ENCODE measurements at places on chromosomes 12 and 14.

DNA sequence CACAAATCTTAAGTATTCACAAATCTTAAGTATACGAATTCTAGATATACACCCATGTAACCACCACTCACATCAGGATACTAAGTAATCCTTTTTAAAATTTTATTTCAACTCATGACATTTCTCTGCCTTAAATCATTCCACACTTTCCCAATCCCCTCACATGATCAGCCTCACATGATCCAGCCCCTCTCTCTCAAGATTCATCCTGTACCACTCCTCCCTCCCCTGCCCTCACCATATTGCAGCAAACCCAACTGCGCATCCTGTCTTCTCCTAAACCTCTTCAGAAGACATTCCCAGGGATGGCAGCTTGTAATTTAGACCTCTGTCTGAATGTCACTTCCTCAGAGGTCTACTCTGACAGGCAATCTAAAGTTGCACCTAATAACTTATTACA lies 1.7 kb upstream of the EIF4B start:
- DNase-seq: no peak

- no peak for DNase-seq
Observed at GRCh38 chr12:106190581-106190980, 51.8 kb upstream of the NUAK1 start.

DNA sequence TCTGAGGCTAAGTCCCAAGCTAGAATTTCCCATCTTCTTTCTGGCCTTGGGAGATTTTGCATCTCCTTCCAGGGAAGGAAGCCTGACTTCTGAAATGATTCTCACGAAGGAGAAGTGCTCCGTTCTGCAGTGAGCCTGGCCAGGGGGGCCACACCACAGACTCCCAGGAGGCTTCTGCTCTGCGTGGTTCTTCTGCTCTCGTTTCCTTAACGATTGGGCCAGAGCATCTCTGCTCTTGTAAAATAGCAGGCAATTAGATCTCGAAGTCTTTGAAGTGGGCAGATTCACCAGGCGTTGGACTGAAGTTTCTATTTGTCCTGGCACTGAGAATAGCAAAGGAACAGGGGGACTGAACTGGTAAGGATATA lies 6.7 kb upstream of the BATF start:
- no peak for DNase-seq

- DNase-seq: no peak
Observed at GRCh38 chr12:34591966-34592365, 569.7 kb downstream of the ALG10 start.

DNA sequence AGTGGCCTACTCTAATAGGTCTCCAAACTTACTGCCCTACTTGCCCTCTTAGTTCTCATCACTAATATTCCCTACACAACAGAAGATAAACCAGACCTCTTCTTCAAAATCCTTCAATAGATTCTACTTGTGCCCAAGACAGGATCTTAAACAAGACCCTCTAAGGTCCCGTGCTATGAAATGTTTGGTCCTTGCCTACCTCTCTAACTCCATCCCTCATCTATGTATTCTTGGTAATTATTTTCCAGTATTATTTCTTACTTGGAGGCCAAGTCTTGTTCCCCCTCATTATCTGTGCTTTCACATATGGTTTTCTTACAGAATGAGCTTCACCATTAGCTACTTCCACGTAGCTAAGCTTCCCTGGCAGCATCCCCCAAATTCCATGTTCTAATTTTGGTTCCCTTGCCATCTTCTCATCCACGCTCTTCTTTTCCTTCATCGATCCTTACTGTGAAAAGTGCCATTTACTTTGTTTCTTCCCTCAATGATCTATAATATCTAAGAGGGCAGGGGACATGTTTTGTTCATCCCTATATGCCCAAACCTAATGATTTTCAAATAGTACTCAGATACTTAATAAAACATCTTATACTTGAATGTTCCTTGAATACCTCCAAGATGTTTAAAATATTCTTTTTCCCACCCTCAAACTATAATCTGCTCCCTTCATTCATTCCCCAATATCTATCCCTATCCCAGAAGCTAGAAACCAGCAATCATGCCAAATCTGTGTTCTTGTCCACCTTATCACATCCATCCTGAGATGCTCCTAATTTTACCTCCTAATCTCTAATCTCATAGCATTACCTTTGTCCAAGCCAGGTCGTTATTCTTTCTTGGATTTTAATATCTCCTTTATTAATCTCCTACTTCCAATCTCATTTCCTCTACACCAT lies 10.1 kb downstream of the HNRNPC start:
- no peak for DNase-seq

DNA sequence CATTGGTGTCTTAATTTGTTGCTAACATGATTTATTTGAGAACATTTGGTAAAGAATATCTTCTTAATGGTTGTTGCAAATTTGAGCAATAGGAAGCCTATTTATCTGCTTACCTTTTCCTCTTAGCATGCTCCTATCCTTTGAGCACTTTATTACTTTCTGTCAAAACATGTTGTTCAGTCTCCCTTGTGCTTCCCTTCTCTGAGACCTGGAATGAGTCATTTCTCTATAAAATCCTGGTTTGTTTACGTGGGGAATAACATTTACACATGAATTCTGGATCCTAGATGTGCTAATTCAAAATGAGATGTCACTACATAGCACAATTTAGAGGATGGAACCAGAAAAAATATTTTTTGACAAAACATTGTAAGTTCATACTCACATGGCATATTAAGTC lies 844.0 kb upstream of the LRFN5 start:
- no peak for DNase-seq

GRCh38 chr14:29554335-29554734 lies 373.3 kb downstream of the PRKD1 start:
- DNase-seq: no peak

GRCh38 chr12:113480336-113480971 lies 8.8 kb upstream of the LHX5 start:
- DNase-seq: no peak

DNA sequence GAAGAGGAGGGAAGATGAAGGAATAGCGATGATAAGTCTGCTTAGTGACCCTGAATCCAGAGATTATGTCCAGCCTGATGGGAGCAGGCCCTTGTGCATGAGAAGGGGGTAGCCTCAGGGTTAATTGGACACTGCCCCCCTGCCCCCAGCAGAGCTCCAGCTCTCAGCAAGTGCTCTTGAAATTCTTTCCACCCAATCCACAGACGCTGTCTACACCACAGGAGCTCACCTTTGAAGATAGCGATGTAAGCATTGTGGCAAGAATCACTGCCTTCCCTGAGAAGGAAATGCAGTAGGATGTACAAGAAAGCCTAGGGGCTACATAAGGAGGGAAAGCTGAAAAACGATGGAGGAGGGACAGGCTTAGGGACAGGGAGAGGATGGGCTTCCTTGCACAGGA lies 39.4 kb downstream of the CRACR2A start:
- no peak for DNase-seq

- DNase-seq: no peak
Observed at GRCh38 chr12:72037006-72037795, 98.6 kb downstream of the TPH2 start.

GRCh38 chr12:113341535-113341934 lies 6.6 kb upstream of the SLC8B1 start:
- DNase-seq: no peak

- no peak for DNase-seq
Observed at GRCh38 chr12:54166567-54167499, 22.0 kb downstream of the SMUG1 start.

DNA sequence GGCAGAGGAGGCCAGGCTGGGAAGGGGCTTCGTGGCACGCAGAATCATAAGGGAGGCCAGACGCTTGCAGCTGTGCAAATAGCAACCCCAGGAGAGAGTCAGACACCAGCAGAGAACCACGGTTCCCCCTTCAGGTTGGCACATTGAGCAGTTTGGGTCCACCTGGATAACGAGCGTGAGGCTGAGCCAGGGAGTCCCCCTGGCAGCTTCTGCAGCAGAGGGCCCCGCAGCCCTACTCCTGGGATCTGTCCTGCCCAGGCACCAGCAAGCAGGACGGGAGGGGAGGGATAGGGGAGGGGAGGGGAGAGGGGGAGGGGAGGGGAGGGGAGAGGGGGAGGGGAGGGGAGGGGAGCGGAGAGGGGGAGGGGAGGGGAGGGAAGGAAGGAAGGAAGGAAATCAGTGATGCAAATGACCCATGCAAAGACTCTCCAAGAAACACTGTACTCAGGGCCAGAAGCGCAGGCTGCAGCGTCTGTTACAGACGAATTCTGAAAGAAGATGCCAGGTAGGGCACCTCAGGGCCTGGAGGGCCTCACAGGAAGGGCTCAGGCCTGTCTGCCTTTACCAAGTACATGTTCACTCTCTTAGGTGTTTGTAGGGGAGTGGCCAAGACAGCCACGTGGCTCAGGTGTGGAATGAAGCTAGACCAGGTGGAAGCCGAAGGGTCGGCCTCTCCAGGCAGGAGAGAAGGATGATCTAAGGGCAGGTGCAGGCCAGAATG lies 32.3 kb upstream of the MMP17 start:
- no peak for DNase-seq

DNA sequence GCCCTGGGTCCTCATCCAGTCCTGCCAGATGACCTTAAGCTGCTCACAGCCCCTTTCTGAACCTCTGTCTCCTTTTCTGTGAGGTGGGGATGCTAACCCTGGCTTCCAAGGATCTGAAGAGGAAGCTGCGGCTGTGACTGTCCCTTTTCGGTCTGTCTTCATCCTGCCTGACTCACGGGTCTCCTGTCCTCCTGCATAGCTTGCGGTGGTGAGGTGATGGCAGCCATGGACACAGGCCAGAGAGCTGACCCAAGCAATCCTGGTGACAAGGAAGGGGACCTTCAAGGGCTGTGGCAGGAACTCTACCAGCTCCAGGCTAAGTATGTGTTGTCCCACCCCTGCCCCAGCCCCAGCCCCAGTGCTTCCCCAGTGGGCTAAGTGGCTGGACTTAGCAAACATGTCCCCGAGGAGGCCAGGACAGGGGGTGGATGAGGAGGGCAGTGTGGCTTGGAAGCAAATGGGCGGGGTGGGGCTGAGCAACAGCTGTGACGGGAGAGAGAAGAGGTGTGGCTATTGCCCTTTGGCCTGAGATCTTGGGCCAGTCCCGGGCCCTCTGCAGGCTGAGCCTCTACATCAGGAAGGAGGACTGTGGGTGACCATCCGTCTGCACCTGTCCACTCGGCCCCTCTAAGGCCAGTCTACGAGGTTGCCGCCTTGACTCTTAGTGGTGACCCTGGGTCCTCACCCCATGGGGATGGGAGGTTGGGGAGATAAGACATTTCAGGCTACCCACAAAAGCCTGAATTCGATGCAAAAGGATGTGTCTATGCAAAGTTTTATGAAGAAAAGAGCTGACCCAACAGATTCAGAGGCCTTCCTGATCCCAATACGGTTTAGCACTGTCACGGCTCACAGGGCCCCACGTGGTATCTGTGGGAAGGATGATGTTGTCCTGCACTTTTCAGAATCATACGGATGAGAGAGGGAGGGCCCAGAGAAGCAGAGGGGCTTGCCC lies 1.1 kb downstream of the CCDC197 start:
- DNase-seq: no peak

DNA sequence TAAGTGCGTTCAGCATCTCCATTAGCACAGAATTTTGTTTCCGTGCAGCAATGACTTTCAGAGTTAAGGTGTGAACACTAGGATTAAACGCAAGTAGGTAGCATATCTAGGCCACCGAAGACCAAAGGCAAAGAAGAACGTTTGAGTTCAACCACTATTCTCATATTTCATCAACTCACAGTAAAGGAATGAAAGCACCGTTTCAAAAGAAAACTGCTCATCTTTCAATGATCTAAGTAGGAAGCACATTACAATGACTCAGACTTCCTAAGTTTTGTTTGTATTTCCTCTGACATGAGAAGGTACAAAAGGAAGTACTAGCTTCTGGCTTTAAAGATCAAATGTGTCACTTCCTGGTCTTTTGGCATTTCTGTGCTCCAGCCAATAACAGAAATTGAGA lies 57.6 kb downstream of the ACADS start:
- DNase-seq: no peak

DNA sequence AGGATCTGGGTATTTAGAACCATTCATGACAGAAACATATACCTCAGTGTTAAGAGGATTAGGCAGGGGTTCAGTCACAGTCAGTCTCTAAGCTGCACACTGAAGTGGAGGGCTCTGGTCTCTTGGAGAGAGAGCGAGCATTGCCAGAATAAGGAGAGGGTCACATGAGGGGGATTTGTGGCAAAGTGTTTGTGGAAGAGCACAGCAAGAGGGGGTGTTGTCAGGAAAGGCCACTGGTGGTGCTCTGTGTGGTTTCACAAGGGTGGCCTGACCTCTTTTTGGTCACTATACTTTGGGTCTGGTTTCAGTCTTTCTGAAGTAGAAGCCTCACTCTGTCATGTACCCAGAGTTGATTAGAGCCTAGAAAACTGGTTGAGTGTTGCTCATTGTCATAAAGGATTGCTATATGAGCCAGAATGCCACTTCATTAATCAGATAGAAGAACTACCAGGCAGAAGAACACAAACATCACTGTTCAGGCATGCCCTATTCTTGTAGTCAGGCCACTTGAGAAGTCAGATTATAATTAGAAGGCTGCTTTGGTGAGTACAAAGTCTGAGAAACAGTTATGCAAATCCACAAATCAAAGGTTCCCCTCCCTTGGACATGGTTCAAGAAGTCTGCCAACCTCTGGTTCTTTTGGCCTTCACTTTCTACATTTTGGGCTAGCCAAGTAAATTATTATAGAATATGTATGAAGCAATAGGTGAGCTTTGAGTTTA lies 8.4 kb downstream of the TMEM19 start:
- no peak for DNase-seq

Data from thymus (tissue), 14 donors.